ENCODE measurements at places on chromosomes 11 and 22.

- DNase-seq: no peak
Observed at GRCh38 chr11:76140912-76141574, 65.3 kb downstream of the WNT11 start.

- peak; percentile 22 for DNase-seq
Observed at GRCh38 chr11:1129611-1130160, 28.1 kb upstream of the MUC5AC start.

DNA sequence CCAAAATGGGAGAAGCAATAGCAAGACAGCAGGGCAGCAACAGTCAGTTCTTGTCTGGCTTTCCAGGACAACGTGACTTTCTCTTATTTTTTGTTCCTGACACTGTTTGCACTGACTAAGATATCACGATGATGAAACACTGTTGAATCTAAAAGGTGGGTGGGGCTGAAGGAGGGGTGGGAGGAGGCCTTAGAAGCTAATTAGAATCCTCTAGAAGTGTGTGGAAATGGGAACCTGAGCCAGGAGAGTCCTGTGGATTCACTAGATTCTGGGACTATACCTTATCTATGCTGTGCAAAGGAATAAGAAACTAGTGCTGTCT lies 300.3 kb downstream of the ST3GAL4 start:
- no peak for DNase-seq

DNA sequence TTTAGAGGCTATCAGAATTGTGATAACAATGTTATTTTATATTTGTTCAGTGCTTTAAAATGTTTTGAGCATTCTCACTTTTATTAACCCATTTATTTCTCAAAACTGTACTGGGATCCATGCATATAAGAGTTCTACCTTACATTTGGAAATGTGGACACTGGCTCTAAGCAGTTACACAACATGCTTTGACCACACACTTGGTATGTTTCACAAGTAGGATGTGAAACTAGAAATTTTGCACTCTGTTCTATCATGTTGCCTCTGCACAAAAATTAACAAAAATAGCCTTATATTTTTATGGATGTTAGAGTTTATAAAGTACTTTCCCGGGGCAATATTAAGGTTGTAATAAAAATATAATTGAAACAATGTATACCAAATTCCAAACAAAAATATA lies 126.9 kb upstream of the CHORDC1 start:
- no peak for DNase-seq

DNA sequence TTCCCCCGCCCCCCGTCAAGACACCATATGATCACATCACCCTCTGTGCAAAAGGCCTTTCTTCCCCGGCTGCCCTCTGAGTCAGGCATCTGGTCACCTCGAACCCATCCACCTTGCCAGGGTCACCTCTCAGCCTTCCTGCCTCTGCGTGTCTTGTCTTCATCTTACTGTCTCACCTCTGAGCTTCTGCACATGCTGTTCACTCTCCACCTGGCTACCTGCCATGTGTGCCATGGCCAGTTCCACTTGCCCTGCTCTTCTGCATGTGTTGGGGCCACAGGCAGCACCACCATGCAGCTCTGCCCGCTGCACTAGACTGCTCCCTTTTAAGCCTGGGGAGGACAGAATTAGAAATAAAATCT lies 9.8 kb downstream of the ZNF74 start:
- DNase-seq: no peak

GRCh38 chr11:630871-631270 lies 3.9 kb upstream of the SCT start:
- no peak for DNase-seq
